Left cardiac atrium (tissue), 4 donors: ENCODE measurements at places on chromosomes 11 and 22. TPM values are rescaled to one million over a fixed set of nuclear protein-coding genes. Genes with fewer than 3 reads are reported as not detected.

The CHADL gene
- total RNA-seq, result 14.4 TPM

The RPS19BP1 gene
- 70.7 TPM for total RNA-seq

The PGR gene
- total RNA-seq, result 5.5 TPM

GRCh38 chr11:94518300-94518699 lies 6.0 kb downstream of the C11orf97 start:
- DNase-seq, result no peak

The SHISAL1 gene
- 1.4 TPM for total RNA-seq

- DNase-seq, result no peak
Measured at GRCh38 chr11:133793271-133794035, 51.9 kb downstream of the SPATA19 start.

The IFITM10 gene
- total RNA-seq, result 0.76 TPM

DNA sequence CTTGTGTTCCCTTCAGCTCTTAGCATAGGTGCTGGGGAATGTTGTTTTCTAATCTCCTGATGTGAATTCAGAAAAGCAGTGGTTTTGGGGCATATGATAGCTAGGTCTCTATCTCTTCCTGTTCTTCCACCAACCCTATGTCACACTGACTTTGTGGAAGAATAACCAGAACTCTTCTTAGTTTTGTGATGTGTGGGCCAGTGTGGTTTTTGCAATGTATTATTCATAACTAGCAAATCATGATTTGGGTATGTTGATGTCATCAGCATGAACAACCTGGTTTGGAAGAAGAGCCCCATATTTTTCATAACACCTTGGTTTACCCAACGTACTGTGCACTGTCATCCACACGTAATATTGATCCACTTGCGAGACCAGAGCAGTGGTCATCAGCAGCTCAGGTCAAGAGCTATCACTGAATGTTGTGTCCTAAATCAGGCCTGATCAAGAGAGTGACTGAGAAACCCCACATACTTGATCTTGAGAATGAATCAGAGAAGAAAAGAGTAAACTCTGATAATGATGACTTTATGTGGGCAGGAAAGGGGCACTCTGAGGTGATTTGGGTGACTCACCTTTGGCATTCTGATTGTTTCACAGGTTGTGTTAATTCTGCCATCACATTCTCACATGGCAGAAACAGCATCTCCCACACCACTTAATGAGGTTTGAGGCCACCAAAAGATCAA lies 19.4 kb upstream of the MS4A6E start:
- DNase-seq, result no peak

DNA sequence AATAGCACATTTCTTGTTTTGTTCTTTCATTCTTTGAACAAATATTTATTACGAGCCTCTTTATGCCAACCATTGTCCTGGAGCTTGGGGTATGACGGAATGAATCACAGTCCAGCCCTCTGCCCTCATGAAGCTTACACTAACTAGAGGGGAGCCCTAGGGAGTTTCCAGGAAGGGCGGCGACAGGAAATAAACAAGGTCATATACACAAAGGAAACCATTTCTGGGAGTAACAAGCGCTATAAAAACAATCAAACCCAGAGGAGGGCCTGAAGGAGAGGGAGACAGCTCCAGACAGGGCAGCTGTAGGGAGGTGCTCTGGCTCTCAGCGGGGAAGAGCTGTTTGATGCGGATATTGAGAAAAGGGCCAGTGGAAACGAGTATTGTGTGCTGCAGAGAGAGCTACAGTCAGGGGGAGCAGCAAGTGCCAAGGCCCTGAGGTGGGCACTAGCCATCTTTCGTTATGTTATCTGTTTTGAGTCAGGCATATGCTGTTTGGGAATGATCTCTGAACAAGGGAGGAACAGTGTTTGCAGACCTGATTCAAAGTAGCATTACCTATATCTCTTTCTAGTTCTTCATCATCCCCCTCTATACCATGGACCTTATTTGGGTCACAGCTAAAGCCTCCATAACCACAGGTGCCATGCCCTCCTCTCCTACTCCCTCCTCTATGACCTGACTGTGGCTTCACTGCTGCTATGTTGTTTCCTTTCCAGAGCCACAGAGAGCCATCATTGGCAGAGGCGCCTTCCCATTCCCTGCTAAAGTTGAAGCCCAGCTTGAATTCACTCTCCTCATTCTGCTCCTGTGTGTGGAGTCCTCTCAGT lies 15.3 kb upstream of the ZBTB16 start:
- peak; percentile 62 for DNase-seq

The MRGPRE gene
- total RNA-seq, result 0.15 TPM

GRCh38 chr11:102457865-102458264 lies 5.3 kb upstream of the TMEM123 start:
- no peak for DNase-seq

- no peak for DNase-seq
Measured at GRCh38 chr22:25120761-25121212, 78.9 kb upstream of the CRYBB3 start.

DNA sequence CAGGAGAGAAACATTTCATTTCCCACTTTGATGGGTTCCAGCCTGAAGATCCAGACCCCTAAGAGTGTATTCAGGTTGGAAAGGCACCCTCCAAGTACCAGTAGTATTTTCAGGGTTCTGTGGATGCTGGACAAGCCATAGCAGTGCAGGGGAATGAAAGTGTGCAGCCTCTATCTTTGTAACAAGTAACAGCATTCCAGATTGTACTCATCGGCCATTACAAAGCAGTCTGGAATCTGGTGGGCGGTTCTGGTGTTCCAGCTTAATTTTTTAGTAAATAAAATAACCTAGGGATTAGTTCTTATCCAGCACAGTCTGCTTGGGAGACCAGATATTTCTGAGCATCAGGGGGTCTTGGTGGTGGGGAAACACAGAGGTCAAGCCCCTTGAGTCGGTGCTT lies 22.6 kb downstream of the APLNR start:
- DNase-seq, result no peak

GRCh38 chr22:18068381-18068988 lies 9.3 kb upstream of the PEX26 start:
- no peak for DNase-seq
